Gastroesophageal sphincter (tissue), 4 donors: ENCODE measurements at places on chromosomes 13 and 19.
A peak's percentile ranks its signal among the peaks of the same experiment; 100 is the strongest.

DNA sequence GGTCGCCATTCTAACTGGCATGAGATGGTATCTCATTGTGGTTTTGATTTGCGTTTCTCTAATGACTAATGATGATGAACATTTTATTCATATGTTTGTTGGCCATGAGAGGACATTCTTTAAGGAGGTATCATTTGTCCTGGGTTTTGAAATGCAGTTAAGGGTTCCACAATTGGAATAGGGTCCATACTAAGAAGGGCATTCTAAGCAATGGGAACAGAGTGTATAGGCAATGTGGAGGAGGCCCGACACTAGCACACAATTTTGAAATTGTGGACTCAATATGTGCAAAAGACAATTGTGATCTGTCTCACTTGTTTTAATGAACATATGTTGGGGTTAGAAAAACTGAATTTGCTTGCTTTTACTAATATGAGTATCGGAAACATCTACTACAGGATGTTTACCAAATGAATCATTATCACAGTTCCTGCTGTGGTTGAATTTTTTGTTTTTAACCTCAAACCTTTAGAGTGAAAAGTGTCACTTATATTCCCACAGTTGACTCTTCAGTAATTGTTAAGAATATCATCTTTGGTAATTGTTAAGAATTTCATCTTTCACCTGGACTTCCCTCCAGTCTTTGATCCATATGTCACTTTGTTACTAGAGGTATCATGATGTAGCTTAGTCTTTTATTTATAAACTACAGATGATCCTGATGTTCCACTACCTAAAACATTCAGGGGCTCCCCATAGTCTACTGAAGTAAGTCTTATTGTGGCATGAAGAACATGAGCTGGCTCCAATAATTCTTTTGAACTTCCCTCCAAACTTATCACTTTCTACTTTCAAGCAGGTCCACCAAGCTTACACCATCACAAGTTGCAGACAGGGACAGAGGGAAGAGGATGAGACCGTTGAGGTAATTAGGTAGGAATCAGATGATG, 109.7 kb upstream of the KLF12 start:
- H3K36me3 ChIP-seq: no peaks in the 10 kb centered on the region
- H3K27ac ChIP-seq: no peak overlapping the region
- peaks cover 9% of the 10 kb centered on the region for H3K4me1 ChIP-seq

GRCh38 chr13:83332751-83333150, 549.5 kb downstream of the SLITRK1 start:
- no peaks in the 10 kb centered on the region for H3K27me3 ChIP-seq
- H3K4me3 ChIP-seq: no peak overlapping the region
- H3K36me3 ChIP-seq: no peaks in the 10 kb centered on the region
- H3K4me1 ChIP-seq: no peaks in the 10 kb centered on the region

DNA sequence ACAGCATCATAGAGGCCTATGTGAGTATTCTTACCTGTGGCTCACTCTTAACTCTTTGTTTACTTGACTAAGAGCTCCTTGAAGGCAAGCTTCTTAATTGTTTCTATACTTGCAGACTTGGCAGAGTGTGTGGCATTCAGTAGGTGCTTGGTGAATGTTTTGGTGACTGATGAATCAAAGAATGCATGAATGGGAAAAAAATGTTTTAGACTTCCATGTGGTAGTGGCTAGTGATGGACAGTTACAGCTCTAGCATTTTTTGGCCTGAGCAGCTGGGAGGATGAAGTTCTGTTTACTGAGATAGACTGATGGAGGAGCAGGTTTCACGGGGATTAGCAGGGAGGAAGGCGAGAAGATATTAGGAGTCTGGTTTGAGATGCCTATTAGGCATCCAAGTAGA, 13.6 kb downstream of the HAS1 start:
- H3K4me3 ChIP-seq: no peak overlapping the region
- H3K36me3 ChIP-seq: peaks cover 24% of the 10 kb centered on the region
- H3K4me1 ChIP-seq: no peaks in the 10 kb centered on the region
- ATAC-seq: no peak
- H3K27me3 ChIP-seq: no peaks in the 10 kb centered on the region
- no peak overlapping the region for H3K27ac ChIP-seq

DNA sequence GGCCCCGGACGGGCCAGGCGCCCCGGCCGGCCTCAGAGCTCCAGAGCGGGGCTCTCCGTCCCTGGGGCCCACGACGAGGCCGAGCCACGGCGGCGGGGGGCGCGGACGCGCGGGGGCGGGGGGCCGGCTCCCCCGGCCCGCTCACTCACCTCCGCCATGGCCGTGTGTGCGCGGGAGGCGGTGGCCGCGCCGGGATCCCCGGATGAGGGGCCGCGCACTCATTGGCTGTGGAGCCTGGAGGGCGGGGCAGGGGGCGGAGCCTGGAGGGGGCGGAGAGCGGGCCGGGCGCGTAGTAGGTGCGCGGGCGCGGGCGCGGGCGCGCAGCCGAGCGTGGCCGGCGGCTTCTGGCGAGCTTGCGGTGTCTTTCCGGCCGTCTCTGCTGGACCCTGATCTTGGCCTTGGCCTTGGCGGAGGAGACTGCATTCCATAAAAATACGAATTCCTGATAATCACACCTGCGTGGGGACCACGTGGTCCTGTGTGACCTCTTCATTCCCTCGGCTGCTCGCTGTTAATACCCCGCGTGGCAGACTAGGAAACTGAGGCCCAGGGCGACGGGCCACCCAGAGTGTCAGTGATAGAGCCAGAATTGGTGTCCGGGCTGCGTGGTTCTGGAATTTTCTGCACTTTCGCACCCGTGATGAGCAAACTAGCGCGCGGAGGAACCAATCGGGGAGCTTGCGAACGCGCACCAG, at the start of gene MIER2:
MIER2 (minus strand) TSS at position 172 of the 695 bp plus-strand sequence; CDS start at position 158, 14 bp downstream.
- peak within 1 kb of the TSS; percentile 88 for H3K27ac ChIP-seq
- peak within 1 kb of the TSS; percentile 45 for H3K4me3 ChIP-seq
- peaks cover 33% of the 10 kb centered on the region for H3K4me1 ChIP-seq
- H3K27me3 ChIP-seq: peaks cover 4% of the 10 kb centered on the region

- H3K36me3 ChIP-seq: no peaks in the 10 kb centered on the region
- H3K4me1 ChIP-seq: no peaks in the 10 kb centered on the region
- no peak for ATAC-seq
Measured at GRCh38 chr13:41502673-41503072, 45.3 kb downstream of the RGCC start.
